ENCODE measurements at places on chromosomes 13 and 19.

DNA sequence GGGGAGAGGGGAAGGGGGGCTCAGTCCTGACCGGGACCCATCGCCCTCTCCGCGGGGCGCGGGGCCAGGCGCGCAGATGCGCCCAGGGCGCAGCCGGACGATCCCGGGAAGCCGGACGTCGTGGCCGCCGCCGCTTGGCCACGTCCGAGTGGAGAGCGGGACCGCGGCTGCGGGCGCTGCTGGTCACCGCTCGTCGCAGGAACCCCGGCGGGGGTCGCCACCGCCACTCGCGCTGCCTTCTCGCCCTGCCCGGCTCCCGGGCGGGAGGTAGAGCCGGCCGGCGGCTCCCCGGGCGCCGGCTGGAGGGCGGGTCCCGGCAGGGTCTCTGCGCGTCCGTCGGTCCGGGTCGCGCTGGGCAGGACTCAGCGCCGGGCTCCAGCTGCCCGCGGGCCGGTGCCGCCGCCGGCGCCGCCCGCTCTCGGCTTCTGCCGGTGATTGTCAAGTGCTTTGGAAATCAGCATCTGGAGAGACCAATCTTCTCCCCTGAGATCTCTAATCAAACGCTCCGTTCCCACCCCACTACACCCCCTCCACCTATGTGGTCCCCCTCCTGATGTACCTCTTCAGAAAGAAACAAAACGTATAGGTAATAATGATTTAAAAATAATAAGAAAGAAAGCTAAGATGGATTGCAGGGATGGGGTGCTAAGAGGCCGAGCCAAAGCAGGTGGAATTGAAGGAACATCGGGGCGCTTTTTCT lies 464.4 kb downstream of the ITGBL1 start:
- DNase-seq, result no peak

- no peak for DNase-seq
Observed at GRCh38 chr13:28497143-28497876, 2.4 kb upstream of the FLT1 start.

DNA sequence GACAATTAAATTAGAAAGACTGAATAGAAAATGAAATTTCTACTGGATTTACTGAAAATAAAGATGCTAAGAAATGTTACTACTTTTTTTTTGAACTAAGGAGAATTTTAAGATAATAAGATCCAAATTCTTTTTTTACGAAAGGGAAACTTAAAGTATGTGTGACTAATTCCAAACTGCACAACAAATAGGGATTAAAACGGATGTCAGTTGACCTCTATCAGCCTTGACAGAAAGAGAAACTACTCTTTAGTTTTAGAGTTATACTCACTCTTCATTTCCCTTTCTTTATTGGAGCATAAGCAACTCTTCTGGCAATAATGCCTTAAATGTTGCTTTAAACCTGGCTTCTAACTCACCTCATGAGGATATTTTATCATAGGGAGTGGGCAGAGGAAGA lies 273.8 kb downstream of the SLITRK6 start:
- no peak for DNase-seq

DNA sequence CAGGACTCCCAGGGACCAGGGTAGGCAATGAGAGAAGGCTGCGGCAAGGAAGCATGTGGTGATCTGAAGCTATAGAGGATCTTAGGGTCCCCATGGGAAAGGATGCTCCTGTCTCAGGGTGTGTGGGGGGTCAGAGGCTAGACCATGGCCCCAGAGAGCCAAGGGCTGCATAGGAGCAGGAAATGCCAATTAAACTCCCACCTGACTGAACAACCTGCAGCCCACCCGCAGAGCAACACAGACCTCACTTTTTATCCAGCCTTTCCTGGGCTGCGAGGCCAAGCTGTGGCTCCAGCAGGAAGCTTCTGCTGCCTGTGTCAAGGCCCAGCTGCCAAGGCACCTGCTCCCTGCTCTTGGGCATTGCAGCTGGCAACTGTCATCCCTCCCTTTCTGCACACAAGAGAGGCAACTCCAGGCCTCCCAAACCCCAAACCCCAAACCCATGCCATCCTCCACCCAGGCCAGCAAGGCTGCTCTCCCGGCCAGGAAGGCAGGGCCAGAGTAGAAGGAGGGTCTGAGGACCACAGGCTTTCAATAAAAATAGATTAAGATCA lies 290.1 kb downstream of the FOXO1 start:
- DNase-seq, result no peak

GRCh38 chr19:35059006-35059798 lies 17.7 kb downstream of the HPN start:
- DNase-seq, result no peak

DNA sequence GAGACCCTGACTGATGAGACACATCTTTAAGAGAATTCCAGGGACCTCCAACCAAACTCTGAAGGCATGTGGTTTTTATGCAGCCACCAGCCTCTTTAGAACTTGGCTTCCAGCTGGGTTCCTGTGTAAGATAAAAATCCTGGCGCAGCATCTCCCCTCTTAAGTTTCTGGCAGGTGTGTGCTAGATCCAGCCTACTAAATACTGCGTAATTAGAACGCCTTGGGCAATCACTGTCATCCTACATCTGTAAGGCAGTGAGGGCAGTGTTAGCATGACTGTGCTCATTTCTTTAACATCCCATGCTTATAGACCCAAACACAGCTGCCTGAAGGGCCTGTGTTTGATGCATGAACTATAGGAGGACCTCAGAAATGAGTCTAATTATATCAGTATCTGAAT lies 173.5 kb upstream of the OBI1 start:
- DNase-seq, result no peak

GRCh38 chr13:32175307-32175706 lies 139.9 kb downstream of the ZAR1L start:
- DNase-seq, result no peak

DNA sequence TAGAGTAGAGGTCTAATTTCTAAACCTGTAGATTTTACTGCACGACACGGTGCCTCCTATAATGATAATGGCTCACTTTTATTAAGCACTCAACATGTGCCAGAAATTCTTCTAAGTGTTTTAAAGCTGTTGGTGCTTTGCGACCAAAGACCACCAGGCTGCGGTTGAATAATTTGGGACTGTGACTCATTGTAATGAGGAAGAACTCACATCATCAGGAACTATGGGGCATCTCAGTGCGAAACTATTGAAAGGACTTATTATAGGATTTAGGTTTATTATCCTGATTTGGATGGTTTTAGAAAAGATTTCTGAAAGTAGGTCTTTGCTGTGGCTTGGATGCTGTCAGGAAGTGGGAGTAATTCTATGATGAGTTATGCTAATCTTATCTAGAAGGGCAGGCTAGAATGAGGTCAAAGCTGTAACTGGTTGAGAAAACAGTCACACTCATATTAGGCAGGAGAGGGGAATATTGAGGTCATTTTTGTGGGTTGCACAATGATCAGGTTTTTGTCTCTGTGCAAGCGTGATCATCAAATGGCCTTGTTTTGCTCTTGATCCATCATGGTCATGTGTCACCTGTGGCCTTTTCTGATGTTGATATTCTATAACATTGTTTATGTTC lies 266.8 kb downstream of the PCDH20 start:
- DNase-seq, result no peak

- DNase-seq, result no peak
Observed at GRCh38 chr13:78176880-78177279, 258.2 kb upstream of the EDNRB start.

- DNase-seq, result no peak
Observed at GRCh38 chr13:73891805-73892204, 242.4 kb downstream of the KLF12 start.

DNA sequence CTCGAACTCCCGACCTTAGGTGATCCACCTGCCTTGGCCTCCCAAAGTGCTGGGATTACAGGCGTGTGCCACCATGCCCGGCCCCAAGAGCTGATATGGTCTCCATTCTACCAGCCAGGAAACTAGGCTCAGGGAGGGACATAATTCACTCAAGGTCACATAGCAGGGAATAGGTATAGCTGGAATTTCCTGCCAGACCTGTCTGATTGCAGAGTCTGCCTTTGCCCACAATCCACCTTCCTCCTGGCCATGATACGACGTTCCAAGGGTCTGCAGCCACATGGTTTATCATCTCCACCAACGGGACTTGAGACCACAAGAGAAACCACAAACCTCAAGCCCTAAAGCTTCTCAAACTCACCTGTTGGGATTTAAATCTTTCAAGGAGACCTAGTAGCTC lies 32.0 kb downstream of the ZNRF4 start:
- no peak for DNase-seq

DNA sequence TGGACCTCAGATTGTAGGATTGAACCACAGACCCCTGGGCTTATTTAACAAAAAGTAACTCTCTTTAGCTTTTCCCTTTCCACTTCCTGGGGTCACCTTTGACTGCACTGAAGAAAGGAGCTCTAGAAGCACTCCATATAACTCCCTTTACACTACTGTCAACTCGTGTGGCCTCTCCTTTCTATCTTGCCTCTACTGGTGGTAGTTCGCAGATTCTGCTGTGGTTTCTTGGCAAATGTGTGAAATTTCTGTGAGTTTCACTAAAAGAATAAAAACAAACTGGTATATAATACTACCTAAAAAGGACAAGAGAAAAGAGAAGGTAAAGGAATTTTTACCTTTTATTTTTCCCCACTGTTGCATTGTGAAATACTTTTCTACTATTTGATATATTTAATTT lies 1298.1 kb downstream of the PCDH9 start:
- no peak for DNase-seq

DNA sequence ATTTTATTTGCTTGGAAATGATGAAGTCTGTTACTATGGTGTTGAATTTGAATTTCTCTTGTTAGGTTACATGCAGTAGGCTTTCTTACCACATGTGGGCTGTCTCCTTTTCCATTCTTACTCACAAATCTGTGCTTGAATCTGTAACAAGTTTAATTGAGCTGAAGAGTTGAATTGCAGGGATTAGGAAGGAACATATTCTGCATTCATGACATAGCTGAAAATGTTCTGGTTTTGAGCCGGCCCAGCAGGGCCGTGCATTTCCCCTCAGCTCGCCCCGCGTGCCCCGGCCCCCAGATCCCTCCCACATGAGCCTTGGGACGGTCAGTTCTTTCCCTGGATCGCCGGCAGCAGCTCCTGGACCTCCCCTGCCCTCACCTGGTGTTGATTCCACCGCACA lies 28.1 kb downstream of the TFDP1 start:
- no peak for DNase-seq

GRCh38 chr19:5564930-5565329 lies 2.8 kb downstream of the TINCR start:
- DNase-seq, result no peak

DNA sequence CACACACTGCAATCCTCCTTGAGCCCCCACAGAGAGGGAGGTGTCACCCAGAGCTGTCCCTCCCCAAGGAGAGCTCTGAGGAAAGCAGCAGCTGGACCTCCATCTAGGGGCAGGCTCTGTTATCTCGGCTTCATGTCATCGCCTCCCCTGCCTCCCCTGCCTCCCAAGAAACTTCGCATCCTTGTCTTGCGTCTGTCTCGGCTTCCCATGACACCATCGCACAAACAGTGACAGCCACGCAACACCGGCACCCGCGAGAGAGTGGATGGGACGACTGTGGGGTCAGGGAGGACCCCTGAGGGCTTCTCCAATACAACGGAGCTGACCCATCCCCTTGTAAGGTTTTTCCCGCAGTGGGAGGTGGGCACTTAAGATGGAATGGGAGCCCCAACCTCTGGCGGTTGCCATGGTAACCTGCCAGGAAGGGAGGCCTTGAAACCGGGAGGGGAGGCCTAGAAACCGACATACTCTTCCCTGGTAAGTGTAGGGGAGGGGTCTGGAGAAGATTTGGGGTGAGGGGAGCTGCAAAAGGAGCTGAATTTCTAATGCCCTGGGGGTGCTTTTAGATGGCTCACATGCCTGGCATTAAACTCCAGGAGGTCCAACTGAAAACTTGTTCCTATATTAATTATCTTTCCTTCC lies 16.3 kb downstream of the TLE2 start:
- no peak for DNase-seq

GRCh38 chr19:41889896-41890295 lies 6.9 kb downstream of the ARHGEF1 start:
- no peak for DNase-seq

GRCh38 chr19:19185853-19186740 lies 5.9 kb downstream of the BORCS8 start:
- no peak for DNase-seq

DNA sequence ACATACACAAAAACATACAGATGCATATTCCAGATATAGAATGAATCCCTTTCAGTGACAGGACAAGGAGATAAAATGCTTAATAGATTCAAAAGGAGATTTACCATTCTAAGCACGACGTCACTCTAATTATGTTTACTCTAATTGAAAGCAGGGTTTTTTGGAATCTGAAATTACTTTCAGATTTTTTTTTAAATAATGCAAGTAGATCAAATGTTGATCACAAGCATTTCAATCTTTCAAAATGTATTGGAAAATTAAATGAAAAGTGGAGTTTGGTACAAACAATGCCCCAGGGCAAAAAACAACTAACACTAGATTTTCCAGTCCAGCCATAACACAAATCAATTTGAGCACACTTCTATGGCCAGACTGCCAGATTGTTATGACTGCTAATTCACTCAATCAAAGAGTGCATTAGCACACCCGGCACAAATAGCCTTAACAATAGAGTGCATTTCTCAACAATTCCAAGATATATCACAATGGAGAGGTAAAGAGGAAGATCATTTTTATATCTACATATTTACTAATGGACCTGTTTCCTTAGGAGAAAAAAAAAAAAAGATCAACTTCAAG lies 4.3 kb upstream of the DACH1 start:
- no peak for DNase-seq

DNA sequence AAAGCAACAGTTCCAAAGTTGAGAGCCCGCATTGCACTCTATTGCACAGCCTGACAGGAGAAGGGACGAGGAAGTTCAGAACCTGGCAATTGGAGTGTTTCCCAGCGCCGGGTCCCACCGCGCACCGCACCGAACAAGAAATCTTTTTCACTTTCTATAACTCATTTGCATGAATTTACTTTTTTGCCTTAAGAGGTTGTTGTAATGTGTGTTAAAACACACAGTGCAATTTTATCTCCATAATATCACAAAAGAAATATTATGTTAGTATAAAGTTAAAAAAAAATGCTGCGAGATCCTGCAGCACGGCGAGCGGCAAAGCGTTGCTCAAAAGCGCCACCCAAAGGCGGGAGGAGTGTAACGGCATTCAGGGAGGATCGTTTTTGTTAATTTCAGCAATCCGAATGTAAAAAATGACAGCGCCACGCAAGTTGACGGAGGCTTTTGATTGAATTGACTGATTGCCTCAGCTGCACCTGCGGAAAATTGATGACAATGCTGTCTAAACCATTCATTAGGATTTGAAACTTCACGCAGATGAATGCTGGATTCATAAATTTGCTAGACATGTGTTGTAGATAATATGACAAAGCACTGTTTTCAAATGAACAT lies 303.6 kb upstream of the ZNF507 start:
- DNase-seq, result no peak

DNA sequence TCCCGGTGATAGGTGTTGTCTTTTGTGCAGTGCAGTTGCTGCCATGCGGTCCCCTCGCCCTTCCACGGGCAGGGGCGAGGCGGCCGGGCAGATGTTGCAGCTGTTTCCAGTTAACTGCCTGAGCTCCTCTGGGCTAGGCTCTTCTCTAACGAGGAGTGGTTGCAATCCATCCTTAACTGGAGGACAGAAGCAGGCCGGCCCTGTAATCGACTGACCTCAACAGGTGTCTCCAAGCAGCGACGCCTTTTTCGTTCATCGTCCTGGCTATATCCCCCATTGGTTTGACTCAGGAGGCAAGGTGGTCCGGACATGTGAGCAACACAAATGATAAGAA lies 1.9 kb upstream of the TSC22D1 start:
- DNase-seq, result no peak

Measured in stimulated activated naive B cell treated with anti-CD40 and anti-IgM and Interleukin-4, amounts not matched to agents 10 μg/mL and 1 μg/mL and 100 μg/mL, for 72 hours (primary cell).